ENCODE measurements at places on chromosomes 12 and 14.
A peak's percentile ranks its signal among the peaks of the same experiment; 100 is the strongest.

GRCh38 chr14:97293659-97294058, 496.5 kb downstream of the VRK1 start:
- no peak for DNase-seq

- no peak for DNase-seq
These were observed 68.1 kb downstream of the ETV6 start for GRCh38 chr12:11717519-11717961.

- peak; percentile 13 for DNase-seq
These were observed 11.3 kb downstream of the FGF6 start for GRCh38 chr12:4434301-4434700.

DNA sequence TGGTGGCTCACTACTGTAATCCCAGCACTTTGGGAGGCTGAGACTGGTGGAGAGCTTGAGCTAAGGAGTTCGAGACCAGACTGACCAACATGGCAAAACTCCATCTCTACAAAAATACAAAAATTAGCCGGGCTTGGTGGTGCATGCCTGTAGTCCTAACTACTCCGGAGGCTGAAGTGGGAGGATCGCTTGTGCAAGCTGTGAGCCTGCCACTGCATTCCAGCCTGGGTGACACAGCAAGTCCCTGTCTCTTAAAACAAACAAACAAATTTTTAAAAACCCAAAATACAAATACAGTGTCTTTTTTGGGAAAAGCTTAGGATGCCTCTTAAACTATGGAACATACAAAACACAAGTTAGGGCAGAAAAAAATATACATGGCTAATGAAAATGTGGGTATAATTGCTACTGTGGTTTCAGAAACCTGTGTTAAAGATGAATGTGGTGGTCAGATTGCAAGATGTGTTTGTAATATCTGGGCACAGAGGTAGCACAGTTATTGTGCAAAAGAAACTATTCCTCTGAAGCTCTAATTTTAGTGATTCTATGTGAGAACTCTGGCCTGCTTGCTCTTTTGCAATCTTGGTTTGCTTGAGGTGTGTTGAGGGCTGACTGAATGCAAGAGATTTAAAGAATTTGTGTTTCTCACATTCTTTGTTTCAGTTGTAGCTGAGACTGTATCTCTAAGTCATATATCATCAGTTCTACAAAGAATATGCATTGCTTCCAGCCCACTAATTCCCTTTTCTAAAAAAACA, 3.9 kb upstream of the HSPA2 start:
- no peak for DNase-seq

DNA sequence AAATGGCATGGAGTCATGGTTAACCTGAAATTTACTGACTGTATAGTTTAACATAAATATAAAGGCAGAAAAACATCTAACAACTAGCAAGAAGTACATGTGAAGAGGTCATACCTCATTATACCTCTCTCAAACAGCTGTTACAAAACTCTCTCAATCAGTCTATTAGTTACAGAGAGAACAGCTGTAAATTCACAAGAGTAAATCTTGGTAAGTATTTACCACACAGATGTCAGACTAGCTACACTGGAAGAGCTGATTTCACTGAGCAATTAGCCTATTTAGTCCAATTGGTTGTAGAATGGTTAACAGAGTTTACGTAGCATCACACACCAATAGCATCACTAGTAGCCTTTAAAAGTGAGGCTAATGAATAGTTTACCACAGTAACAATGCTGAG, 463.4 kb upstream of the USP15 start:
- no peak for DNase-seq

- DNase-seq, result no peak
These were observed 92.3 kb downstream of the ERC1 start for GRCh38 chr12:1083151-1083888.

All from DND-41 (cell line).